ENCODE measurements at places on chromosomes 7 and 10.
A peak's percentile ranks its signal among the peaks of the same experiment; 100 is the strongest.

DNA sequence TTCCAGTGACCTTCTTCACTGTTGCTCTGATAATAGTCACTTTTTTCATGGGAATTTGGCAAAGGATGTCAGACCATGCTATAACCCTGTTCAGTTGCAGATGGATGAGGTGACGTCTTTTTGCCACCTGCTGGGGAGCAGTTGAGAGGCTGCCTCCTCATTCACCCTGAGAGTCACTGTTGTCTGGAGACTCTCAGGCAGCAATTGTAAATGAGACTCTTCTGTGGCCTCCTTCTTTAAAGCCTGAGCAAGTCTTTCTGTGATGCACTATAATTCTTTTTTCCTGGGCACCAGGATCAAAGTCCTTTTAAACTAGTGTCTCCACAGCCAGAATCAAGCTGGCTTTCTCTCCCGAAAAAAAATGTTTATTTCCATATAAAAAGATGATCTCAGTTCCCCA, 345.1 kb downstream of the ARL4A start:
- no peak for DNase-seq

- DNase-seq = peak; percentile 73
Measured at GRCh38 chr7:20079080-20079479, 138.1 kb downstream of the MACC1 start.

DNA sequence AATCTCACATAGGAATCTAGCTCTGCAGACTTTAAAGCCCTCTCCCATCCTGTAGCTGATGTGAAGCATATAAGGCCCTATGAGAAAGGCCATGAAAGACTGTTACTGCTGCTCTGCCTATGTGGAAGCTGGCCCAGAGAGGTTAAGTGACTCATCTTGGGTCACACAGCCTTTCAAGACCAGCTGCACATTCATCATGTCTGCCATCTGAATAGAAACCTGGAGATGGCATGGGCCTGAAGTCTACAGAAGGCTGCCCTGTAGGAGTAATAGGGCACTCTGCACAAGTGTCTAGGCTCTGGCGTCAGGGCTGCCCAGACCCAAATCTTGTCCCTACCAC, 59.4 kb upstream of the COL13A1 start:
- no peak for DNase-seq

GRCh38 chr7:11332186-11332864, 358.7 kb downstream of the PHF14 start:
- no peak for DNase-seq

GRCh38 chr7:36670585-36671431, 53.5 kb downstream of the AOAH start:
- DNase-seq = peak; percentile 13

DNA sequence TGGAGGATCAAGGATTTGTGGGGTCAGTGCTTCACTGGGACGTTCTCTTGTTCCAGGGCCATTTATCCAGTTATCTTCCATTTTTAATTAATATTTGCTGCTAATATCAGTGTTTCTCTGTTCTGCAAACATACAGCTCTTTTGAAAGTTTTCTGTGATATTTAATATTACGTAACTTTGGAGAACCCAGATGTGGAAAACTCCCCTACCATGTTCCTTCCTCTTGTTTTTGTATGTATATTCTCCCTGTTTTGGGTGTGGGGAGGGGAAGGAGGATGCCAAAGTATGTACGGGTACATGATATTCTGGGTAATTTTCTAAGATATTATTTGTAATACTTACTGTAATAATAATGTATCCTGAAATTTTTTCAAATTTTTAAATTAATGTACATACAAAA, 55.9 kb downstream of the MYO3A start:
- DNase-seq = no peak

DNA sequence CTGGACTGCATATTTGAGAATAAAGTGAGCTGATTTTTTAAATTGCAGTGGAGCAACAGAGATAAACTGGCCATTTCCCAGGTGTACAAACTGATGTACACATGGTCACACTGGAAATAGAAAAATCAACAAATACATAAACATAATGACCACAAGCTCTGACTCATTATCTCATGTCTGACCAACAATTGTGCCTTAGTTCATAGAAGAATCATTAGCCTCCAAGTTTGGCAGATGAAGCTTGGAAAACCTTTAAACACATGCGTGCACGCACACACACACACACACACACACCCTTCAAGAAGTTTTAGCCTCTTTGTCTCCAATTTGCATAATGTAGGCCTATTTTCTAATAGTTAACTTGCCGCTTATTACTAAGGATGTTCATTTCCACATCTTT, 308.9 kb upstream of the POM121L12 start:
- no peak for DNase-seq

DNA sequence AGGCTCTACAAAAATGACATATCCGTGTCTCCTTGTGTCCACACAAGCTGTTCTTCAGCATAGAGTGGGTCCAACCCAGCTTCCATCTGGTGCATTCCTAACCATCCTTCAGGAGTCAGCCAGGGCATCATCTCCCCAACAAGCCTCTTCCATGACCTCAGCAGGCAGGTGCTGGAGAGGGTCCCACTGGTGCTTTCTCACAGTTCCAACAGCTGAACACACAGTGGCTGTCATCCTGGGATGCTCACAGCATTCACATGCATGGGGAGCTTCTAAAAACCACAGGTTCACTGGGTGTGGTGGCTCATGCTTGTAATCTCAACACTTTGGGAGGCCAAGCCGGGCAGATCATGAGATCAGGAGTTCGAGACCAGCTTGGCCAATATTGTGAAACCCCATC, 6.4 kb upstream of the CYP3A4 start:
- no peak for DNase-seq

GRCh38 chr10:70784471-70784870, 706 bp downstream of the TBATA start:
- DNase-seq = no peak
